ENCODE measurements at places on chromosomes 16 and 17. TPM values are rescaled to one million over a fixed set of nuclear protein-coding genes. Genes with fewer than 3 reads are reported as not detected.

DNA sequence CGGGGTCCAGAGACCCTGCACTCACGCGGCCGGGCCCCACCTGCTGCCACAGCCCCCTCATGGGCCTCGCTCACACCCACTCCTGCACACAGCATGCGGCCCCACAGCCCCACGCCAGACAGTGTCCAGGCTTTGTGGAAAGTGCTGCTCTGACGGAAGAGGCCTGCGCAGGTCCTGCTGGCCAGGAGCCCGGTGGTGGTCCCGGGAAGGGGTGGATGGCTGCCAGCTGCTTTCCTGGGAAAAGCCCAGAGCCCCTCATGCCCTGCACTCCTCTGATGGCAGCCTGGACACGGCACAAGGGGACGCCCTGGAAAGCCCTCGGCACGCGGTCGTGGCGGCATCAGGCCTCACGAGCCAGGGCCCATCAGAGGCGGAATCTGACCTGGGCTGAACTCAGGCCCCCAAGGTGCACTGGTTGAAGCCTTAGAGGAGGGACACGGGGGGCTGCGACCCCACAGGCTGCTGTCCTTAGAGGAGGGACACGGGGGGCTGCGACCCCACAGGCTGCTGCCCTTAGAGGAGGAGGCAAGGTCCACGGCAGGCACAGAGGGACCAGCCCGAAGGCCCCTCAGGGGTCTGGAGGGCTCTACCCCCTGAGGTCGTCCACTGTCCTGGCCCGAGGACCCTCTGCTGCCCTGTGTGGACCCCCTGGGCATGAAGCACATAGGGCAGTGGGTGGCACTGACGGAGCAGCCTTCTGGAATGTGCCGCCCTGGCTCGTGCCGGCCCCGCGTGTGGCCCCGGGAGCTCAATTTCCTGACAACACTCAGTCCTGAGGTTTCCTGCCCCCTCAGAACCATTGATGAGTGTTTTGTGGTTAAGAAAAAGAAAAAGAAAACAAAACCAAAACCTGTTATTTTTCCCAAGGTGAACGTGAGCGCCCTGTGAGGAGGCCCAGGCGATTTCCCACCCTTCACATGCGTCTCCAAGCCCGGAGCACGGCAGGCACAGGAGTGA, 22.1 kb downstream of the SOX8 start:
- H3K27ac ChIP-seq = no peak overlapping the region
- H3K27me3 ChIP-seq = no peaks in the 10 kb centered on the region
- H3K36me3 ChIP-seq = no peaks in the 10 kb centered on the region
- H3K4me3 ChIP-seq = no peak overlapping the region
- no peaks in the 10 kb centered on the region for H3K4me1 ChIP-seq

GRCh38 chr17:4535667-4536258, 19.4 kb downstream of the MYBBP1A start:
- peak overlapping the region; percentile 18 for H3K4me3 ChIP-seq
- DNase-seq = no peak
- H3K4me1 ChIP-seq = peaks cover 29% of the 10 kb centered on the region
- H3K27ac ChIP-seq = no peak overlapping the region
- H3K36me3 ChIP-seq = no peaks in the 10 kb centered on the region

The MT3 gene
- total RNA-seq = not detected

DNA sequence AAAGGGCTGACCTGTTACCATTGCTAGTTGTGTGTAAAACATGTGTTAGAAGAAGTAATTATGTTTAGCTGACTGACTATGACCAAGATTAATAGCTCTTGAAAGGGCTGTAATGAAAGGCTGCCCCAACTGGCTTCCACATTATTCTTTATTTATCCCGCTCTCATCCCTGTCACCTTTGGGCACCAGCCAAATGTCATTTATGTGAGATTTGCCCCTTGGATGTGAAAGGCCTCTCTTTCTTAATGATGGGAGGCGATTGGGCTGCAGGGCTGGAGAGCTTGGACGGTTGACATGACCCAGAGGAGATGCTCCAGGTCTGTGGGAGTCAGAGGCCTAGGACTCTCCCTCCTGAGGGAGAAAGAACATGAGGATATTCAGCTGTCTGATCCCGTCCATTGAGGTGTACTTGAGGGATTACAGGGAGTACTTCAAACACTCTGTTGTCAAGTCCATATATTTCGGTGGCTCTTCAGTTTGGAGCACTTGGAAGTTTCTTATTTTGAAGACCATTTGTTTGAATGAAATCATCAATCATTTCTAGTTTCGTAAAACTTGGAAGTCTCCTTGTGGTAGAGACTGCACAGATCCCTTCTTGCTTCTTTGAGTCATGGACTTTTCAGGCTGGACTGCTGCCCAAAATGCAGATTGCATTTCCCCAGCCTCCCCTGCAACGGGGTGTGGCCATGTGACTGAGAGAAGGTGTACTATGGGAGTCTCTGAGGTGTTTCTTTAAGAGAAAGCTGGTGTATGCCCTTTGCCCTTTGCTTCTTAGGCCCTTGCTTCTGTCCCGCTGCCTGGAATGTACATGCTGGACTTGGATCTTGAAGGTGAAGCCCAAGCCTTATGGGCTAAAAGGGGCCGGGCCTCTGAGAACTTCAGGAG, 51.3 kb downstream of the FTO start:
- no peaks in the 10 kb centered on the region for H3K4me1 ChIP-seq
- no peak overlapping the region for H3K4me3 ChIP-seq
- no peaks in the 10 kb centered on the region for H3K27me3 ChIP-seq

GRCh38 chr17:42276609-42277341, 584 bp upstream of the STAT5B start:
- peak overlapping the region; percentile 52 for H3K4me3 ChIP-seq
- peak overlapping the region; percentile 61 for H3K27ac ChIP-seq
- no peaks in the 10 kb centered on the region for H3K36me3 ChIP-seq
- H3K4me1 ChIP-seq = peaks cover 9% of the 10 kb centered on the region
- no peaks in the 10 kb centered on the region for H3K27me3 ChIP-seq
- peak; percentile 82 for DNase-seq

DNA sequence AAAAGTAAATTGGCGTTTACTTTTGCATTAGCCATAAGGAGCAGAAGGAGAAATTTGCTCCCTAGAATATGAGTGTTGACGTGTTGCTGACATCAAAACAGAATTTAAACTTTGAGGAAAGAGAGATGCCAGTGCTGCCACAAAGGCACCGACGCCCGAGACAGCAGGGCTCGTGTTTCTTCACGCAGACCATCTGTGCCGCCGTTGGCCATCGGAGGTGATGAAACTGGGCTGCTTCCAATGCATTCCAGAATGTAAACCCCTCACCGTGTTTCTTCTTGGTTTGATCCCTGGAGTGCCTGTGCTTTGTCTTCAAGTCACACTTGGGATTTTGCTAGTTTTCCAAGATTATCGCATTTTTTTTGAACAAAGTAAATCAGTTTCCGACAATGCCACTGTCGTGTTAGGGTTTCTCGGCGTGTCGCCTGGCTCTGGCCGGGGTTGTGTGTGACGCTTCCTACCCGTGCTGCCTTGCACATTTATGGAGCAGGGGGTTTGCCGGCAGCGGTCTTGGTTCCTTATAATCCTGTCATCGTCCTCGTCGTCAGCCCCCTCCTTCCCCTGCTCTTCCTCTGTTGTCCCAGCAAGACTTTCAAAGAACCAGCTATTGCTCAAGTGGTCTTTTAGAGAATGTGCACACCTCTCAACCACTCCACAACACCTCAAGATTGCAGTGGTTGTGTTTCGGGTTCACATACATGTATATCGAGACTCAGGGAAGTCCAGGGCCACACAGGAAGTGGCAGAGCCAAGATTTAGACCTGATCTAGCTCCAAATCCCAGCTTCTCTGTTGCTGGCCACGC, 103.9 kb downstream of the METRNL start:
- no peaks in the 10 kb centered on the region for H3K36me3 ChIP-seq
- H3K4me1 ChIP-seq = no peaks in the 10 kb centered on the region
- no peak overlapping the region for H3K4me3 ChIP-seq
- no peak overlapping the region for H3K27ac ChIP-seq
- no peaks in the 10 kb centered on the region for H3K27me3 ChIP-seq

DNA sequence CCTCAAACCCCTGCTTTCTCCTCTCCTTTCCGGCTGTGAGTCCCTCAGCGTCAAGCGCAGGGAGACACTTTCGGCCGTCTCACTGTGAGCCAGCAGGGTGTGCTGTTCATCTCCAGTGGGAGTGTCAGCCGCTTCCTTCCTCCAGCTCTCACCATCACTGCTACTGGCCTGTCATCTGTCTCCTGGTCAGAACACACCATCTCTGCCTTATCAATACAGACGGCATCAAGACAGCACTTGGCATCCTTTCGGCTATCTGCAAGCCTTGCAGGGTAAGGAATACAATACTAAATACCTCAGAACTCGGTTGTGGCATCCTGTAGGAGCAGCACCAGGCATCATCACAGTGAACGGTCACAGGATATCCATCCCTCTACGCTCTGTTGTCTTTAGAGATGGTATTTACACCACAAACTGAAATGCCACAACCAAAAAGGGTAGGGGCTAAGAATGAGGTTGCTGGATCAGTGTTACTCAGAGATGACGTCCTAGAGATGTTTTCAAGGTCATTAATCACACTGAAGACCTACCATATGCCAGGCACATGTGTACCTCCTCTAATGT, 20.7 kb upstream of the CMTM4 start:
- H3K4me3 ChIP-seq = no peak overlapping the region
- H3K36me3 ChIP-seq = no peaks in the 10 kb centered on the region
- no peaks in the 10 kb centered on the region for H3K4me1 ChIP-seq
- H3K27ac ChIP-seq = no peak overlapping the region
- no peak for DNase-seq

GRCh38 chr17:48492401-48493298, 38.2 kb downstream of the HOXB1 start:
- H3K36me3 ChIP-seq = no peaks in the 10 kb centered on the region
- H3K27me3 ChIP-seq = peaks cover 32% of the 10 kb centered on the region
- peaks cover 7% of the 10 kb centered on the region for H3K4me1 ChIP-seq
- H3K27ac ChIP-seq = no peak overlapping the region
- H3K4me3 ChIP-seq = peak overlapping the region; percentile 59

- no peaks in the 10 kb centered on the region for H3K36me3 ChIP-seq
- H3K27me3 ChIP-seq = no peaks in the 10 kb centered on the region
- H3K4me3 ChIP-seq = peak within 1 kb of the TSS; percentile 59
- H3K27ac ChIP-seq = peak within 1 kb of the TSS; percentile 67
- H3K4me1 ChIP-seq = no peaks in the 10 kb centered on the region
- DNase-seq = peak; percentile 89
These were observed at the start of gene ASPHD1 for GRCh38 chr16:29900102-29900887. ASPHD1 (plus strand) TSS chr16:29900488; CDS start chr16:29900972, 484 bp downstream.

The C16orf96 gene
- 1.6 TPM for total RNA-seq

DNA sequence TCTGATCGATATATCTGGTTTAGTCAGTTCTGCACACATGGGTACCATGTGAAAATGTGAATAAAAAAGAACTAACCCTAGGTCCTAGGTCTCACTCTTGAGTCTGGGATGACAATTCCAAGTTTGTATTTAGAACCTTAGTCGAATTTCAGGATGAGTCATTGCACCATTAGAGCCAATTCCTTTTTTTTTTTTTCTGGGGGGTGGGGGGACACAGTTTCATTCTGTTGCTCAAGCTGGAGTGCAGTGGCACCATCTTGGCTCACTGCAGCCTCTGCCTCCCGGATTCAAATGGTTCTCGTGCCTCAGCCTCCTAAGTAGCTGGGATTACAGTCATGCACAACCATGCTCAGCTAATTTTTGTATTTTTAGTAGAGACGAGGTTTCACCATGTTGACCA, 41.6 kb downstream of the SPAG9 start:
- peaks cover 14% of the 10 kb centered on the region for H3K36me3 ChIP-seq
- no peak for DNase-seq
- no peaks in the 10 kb centered on the region for H3K27me3 ChIP-seq
- no peak overlapping the region for H3K4me3 ChIP-seq

DNA sequence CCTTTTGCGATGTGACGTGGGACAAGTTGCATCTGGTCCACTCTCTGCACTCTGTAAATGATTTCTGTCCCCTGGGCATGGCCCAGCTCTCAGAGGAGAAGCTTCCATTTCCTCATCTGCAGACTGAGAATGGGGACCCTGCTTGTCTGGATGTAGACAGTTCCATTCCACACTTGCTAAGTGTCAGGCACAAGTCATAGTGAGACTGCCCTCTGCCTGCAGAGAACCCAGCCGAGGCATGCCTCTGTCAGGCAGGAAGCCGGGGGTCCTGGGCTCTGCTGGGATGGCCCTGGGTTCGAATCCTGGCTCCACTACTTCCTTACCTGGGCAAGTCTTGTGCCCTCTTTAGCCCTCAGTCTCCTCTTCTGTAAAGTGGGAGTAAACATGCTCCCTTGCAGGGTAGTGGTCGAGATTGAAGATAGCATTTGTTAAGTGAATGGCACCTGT, 4.1 kb downstream of the MAP2K3 start:
- H3K4me1 ChIP-seq = peaks cover 5% of the 10 kb centered on the region
- no peak overlapping the region for H3K4me3 ChIP-seq
- no peaks in the 10 kb centered on the region for H3K36me3 ChIP-seq
- no peak for DNase-seq
- no peak overlapping the region for H3K27ac ChIP-seq

DNA sequence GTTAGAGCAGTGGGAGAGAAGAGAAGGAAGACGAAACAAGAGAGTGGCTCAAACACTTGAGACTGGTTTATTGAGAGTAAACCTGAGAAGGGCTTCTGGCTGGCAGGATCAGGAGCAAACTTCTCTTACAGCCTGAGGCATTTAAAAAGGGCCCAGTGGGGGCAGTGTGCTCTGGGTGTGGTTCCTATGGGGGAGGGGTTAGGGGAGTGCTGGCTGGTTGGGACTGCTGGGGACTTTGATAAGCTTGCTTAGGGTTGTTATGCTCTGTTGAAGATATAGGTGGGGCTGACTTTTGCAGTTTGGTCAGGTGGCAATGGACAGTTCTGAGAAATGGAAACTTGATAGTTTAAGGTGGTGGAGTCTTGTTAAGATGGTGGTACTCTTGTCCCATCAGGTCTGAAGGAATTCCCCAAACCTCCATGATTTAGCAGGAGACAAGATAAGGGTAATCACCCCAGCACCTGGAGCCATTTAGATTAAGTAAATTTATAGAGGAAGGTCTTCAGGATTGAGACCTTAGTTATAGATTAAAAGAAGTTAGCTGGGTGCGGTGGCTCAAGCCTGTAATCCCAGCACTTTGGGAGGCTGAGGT, 79.3 kb downstream of the EMP2 start:
- H3K27me3 ChIP-seq = no peaks in the 10 kb centered on the region
- no peak overlapping the region for H3K4me3 ChIP-seq
- H3K36me3 ChIP-seq = no peaks in the 10 kb centered on the region
- DNase-seq = no peak
- H3K27ac ChIP-seq = no peak overlapping the region
- H3K4me1 ChIP-seq = peaks cover 4% of the 10 kb centered on the region

DNA sequence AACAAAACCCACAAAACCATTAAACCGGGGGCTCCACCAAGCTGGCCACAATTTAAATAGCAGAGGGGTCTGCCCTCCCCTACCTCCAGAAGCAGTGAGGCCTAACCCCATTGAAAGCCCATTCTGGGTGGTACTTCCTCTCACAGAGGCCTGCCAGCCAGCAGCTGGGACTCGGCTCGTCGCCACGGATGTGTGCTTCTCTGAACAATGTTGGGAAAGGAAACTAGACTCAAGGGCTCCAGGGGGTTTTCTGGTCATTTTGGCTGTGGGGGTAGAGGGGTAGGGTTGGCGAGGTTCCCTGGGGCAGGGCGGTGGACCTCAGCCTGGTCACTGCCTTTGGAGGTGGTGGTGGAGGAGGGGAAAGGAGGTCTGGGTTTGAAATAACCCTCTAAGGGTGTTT, 4.7 kb upstream of the PLCG2 start:
- no peaks in the 10 kb centered on the region for H3K4me1 ChIP-seq
- no peak overlapping the region for H3K27ac ChIP-seq
- H3K27me3 ChIP-seq = peaks cover 6% of the 10 kb centered on the region
- DNase-seq = no peak
- no peaks in the 10 kb centered on the region for H3K36me3 ChIP-seq

All from H1 (cell line).